Hair follicular keratinocyte (primary cell): ENCODE measurements at places on chromosomes 16 and 17. TPM values are rescaled to one million over a fixed set of nuclear protein-coding genes. Genes with fewer than 3 reads are reported as not detected.

ITGB4 gene
- total RNA-seq, result 1,334 and 1,928 TPM in 2 replicates

CBFA2T3 gene
- total RNA-seq, result 0.11 and 0.23 TPM in 2 replicates

CIBAR2 gene
- total RNA-seq, result not detected in 2 replicates

PTGES3L gene
- total RNA-seq, result 0.19 TPM in 1 of 2 replicates, not detected in the other

ABI3 gene
- not detected in 2 replicates for total RNA-seq

TBC1D3H gene
- not detected in 2 replicates for total RNA-seq

SHISA6 gene
- total RNA-seq, result not detected in 2 replicates

SMTNL2 gene
- not detected in 2 replicates for total RNA-seq
